ENCODE measurements at places on chromosomes 5 and 9.

GRCh38 chr5:181260720-181261319 lies at the start of gene TRIM52:
Gene TRIM52 (minus strand): TSS chr5:181261143. CDS start chr5:181260813, 330 bp downstream.
- DNase-seq = no peak

GRCh38 chr5:74643111-74643562 lies 2.6 kb upstream of the ENC1 start:
- DNase-seq = no peak

- DNase-seq = no peak
These were observed 30.0 kb downstream of the NREP start for GRCh38 chr5:111726986-111727385.

DNA sequence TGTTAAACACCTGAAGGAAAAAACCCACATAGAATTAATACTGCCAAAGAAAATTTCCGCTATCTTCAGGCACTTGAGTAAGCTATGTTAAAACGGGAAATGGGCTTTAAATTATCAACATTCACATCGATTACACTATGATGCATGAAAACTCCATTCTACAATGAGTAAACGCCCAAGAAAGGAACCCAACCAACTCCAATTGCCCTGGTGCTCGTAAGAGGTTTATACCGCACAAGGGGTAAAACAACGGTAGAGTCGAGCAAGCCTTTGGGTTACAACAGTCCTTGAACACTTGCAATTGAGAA lies 1.0 kb downstream of the AGTPBP1 start:
- DNase-seq = no peak

GRCh38 chr5:91534332-91534731 lies 151.2 kb upstream of the ARRDC3 start:
- no peak for DNase-seq

- DNase-seq = no peak
These were observed 21.6 kb downstream of the RAPGEF6 start for GRCh38 chr5:131613423-131613822.

Data from NCI-H2081 (cell line).